ENCODE measurements at places on chromosomes 1 and 21.

DNA sequence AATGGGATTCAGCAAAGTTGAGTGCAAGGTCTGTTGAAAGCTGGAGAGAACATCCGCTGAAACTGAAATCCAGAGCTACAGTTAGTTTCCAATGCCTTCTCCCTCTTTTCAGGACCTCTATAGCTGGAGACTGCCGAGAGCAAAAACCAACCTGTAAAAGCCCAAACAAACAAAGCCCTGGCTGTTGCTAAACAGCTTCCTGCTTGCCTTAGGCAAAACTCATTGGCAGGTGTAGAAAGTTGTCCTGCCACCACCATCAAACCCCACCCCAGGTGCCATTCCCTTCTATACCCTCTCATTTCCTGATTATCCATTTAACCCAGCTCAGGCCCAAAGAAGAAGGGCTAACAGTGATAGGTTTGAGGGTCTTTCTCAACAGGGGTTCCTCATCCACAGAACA is 24.7 kb downstream of the SCYL3 start:
- no peak for DNase-seq

- DNase-seq, result no peak
These were observed 2.2 kb upstream of the G0S2 start for GRCh38 chr1:209672705-209673630.

DNA sequence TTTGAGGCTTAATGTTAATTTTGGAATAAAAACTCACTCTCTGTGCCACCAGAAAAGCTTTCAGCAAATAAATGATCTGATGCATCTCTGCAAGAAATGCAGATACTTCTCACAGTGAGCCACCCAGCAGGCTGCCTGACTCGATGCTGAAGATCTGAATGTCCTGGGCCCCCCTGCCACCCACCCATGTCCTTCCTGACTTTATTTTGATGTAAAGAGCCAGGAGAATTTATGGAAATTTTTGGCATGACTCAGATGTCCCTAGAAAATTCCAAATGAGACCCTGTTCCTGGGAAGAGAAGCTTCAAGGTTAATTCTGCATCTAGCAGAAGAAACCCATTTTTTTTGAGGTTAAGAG is 62.8 kb upstream of the COA6 start:
- DNase-seq, result no peak

- no peak for DNase-seq
These were observed 2.5 kb downstream of the TGFBR3 start for GRCh38 chr1:91883470-91883869.

- DNase-seq, result no peak
These were observed 109.8 kb downstream of the RIPK4 start for GRCh38 chr21:41656946-41657525.

- no peak for DNase-seq
These were observed 157.0 kb upstream of the CACNA1E start for GRCh38 chr1:181326348-181326747.

GRCh38 chr1:36516372-36517010 is 33.8 kb upstream of the CSF3R start:
- peak; percentile 66 for DNase-seq

DNA sequence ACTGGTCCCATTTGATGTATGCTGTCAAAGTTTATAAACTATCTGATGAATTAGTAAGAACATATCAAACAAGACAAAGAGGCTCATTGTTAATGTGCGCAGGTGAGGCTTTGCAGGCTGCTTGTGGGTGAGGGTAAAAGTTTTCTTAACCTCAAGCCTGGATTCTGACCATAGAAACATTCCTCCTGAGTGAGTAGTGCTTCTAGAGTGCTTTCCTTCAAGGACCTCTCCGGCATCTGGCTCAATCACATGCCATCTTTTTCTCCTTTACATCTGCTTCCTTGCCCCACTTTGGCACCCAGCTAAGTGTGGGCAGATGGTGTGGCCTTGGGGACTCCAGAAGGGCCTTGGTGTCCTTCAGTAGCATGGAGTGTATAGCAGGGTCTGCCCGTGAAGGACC is 104.0 kb downstream of the ROR1 start:
- DNase-seq, result no peak

GRCh38 chr1:24683713-24684162 is 40.6 kb downstream of the SRRM1 start:
- DNase-seq, result peak; percentile 38

DNA sequence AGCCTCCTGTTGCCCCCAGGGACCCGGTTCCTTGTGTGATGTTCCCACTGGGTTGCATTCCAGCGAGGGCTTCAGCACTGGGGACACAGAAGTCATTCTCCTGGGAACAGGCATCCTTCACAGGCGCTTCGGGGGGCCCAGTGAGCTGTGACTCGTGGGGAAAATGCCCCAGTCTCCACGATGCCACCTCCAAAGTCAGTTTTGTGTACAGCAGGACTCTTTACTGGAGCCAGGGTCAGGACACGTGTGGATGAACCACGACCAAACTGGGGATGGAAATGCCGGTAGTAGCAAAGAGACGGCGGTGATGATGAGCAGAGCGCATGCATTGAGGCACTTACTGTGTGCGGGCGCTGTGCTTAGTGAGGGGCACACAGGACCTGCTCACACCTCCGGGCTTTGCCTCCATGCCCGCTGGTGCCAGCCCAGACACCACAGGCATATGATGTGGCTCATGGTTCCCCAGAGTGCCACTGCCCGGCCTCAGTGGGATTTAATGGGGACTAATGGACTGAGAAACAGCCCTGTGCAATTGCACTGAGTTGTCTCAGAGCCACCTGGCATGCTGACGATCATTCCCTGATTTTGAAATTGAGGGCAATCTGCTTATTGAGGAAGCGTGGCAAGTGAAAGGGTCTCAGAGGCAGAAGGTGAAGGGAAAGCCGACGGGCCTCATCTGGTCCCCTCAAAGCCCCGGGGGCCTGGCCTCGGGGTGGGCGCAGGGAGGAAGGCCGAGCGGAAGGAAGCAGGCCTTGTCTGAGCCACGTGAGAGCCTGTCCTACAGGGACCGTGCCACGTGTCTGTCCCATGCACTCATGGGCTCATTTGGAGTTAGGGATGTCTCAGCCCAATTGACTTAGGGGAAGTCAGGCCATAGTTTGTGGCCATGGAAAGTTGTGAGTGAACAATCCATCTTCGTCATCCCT is 91.4 kb downstream of the PDE9A start:
- DNase-seq, result no peak

GRCh38 chr1:200962631-200963030 is 60.9 kb downstream of the KIF21B start:
- no peak for DNase-seq

- DNase-seq, result no peak
These were observed 5.5 kb downstream of the MFSD2A start for GRCh38 chr1:39960431-39960958.

DNA sequence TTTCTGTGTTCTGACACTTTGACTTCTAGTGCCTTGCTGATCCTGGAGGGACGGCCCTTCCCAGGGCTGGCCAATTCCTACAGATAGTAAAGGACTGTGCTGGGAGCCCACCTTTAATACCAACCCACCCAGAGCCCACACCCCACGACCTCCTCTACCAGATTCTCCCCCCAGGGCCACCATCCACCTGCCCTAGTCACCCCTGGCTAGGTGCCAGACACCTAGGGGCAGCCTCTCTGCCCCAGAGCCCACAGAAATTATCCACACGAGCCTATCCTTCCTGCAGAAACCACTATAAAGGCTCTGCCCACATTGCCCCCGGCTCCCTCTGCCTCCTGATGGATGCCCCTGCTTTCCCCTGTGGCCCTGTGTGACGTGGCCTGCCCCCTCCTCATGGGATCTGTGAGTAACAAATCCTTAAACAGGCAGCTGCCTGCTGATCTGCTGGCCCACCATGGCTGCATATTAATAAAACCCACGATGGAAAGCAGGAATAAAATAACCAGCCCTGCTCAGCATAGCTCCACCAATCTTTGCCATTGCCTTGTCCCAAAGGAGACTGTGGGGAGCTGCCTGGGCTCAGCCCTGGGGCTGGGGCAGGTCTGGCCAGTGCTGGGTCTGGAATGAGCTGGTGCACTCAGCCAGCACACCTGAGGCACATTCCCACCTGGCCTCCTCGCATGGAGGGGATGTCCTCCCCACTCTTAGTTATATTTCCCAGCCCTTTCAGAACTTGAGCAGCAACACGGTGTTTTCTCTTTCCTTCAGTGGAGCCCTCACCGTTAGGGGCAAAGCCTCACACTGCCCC is 488.5 kb downstream of the NPHP4 start:
- no peak for DNase-seq

- no peak for DNase-seq
These were observed 595 bp downstream of the AK2 start for GRCh38 chr1:33036051-33036525.

GRCh38 chr1:41420860-41421259 is 59.6 kb downstream of the FOXO6 start:
- no peak for DNase-seq

DNA sequence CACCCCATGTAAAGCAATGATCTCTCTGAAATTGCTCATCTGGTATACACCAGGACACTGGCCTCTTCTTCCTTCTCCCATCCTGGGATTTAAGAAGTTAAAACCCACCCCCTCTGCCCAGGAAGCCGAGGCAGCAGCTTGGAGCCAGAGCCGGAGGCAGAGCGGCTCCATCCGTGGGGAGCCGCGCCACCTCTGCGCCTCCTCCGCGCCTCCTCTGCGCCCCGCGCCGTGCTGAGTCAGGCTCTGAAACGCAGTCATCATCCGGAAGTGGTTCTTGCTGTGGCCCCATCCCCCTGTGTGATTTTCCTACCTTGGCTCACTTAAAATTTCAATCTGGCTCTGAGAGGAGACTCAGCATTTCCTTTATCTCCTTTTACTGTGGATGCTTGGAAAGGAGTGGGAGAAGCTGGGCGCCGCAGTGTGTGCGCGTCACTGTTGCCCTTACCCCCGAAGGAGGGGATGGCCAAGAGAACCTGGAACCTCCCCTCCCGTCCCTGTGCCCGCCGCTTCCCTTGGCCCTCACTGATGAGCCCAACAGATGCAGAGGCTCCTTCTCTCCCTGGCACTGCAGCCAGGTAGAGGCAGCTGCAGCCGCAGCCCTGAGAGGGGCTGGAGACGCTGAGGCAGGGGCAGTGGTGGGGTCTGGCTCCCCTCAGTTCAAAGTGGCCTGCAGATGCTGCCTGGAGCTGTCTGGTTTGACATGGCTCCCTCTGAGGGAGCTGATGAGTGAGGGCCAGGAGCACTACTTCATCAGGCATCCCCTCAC is 15.3 kb upstream of the NPHP4 start:
- no peak for DNase-seq

GRCh38 chr1:12486401-12487005 is 131.5 kb downstream of the DHRS3 start:
- DNase-seq, result no peak

DNA sequence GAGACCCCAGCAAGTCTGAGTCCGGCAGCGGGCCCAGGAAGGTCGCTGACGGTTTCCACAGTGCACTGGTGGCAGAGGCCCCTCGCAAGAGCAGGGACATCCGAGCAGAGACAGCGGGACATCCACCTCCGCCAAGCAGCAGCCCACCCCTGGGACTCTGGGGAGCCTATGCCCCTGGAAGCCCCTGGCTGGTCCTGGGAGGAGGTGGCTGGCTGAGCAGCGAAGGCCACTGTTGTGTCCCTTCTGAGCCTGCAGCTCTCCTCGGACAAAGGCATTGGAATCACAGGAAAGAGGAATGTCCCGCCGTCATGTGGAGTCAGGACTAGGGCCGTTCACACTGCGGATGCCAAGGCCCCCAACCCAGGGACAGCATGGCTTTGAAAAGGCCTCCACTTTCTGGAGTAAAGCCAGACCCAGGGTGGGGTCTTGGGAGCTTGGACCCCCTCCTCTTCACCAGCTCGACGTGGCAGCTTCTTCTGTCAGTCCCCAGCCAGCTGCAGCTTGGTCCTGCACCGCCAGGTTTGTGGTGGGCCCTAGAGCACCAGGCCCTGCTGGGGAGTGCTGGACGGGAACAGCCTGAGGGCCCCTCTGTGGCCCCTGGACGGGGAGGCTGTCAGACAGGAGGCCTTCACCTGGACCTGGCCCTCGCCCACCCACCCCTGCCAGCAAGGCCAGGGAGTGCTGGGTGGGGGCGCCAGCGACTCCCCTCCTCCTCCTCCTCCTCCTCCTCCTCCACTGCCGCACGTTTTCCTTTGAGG is 1.4 kb downstream of the MEGF6 start:
- no peak for DNase-seq

- no peak for DNase-seq
These were observed 1.1 kb downstream of the IGSF8 start for GRCh38 chr1:160097151-160097910.

DNA sequence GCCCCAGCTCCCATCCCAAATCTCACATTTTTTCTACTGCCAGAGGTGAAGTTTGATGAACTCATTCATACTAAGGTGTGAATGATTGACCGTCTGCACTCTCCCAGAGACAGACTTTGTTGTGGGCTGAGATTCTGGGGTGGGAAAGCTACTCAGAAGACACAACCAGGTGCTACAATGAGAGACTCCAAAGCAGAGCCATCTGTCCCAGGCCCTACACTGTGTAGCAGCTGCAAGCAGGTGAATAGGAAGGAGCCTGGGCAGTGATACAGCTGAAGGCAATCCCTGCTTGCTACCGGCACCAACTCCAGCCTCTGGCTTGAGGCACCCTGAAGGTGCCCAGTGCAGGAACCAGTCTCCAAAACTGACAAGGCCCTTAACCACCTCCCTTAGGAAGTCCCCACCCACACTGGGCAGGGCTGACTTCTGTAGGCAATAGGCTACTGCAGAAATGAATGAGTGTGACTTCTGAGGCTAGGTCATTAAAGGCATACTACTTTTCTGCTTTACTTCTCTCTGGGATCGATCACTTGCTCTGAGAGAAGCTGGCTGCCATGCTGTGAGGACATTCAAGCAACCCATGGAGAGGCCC is 79.7 kb upstream of the RUNX3 start:
- no peak for DNase-seq

DNA sequence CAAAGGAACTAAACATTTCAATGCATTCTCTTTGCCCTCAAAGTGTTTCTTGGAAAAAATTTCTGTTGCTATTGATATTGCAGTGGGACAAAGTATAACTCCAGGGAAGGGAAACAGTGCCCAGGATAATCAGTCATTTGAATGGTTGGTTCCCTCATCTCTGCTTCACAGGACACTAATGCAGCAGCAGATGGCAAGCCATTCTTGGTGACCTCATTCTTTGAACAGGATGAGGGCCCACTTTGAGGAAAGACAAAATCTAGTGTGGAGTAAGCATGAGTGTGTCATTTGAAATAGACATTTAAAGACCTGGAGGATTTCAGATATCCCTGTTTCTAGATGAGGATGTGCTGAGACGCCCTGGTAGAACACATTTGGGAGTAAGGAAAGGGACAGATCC is 32.3 kb downstream of the CHRM3 start:
- no peak for DNase-seq

GRCh38 chr1:204602111-204602579 is 83.4 kb downstream of the LRRN2 start:
- DNase-seq, result no peak

Data from 8988T (cell line).